ENCODE measurements at places on chromosomes 6 and 20. TPM values are rescaled to one million over a fixed set of nuclear protein-coding genes. Genes with fewer than 3 reads are reported as not detected.

The PPP1R11 gene
- 70.4 TPM for polyA plus RNA-seq

The TFAP2D gene
- not detected for polyA plus RNA-seq

The CCN6 gene
- polyA plus RNA-seq, result 3.9 TPM

- no peak for DNase-seq
Observed at GRCh38 chr20:41870869-41871462, 252.8 kb upstream of the CHD6 start.
